ENCODE measurements at places on chromosomes 12 and 14.

GRCh38 chr12:129459886-129460285 lies 443.9 kb downstream of the TMEM132D start:
- DNase-seq: no peak

GRCh38 chr12:112362310-112362709 lies 19.9 kb downstream of the HECTD4 start:
- DNase-seq: no peak

DNA sequence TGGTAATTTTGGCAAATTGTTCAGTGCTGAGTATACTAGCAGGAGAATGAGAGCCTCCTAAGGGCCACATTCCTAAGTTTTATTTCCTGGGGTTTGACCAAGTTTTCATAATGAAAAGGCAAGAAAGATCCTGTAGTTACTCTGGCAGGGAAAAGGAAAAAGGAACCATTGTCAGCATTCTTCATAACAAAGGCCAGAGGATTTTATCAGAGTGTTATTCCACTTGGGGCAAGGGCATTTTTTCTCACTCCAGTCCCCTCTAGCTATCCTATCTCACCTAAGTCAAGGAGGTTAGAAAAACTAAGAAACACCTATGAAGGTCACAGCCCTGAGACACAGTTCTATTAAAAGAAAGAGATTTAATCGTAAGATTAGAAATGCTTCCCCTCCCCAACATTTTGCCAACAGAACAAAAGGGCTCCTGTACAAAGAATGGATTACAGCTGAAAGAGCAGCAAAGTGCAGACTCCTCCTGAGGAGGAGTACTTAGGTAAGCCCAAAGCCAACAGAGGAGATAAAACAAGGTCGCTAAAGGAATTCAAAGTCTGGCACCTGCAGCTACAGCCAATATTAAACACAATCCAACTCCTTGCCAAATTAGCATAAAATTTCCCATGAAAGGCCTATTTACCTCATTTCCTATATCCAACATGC lies 162.4 kb downstream of the GALC start:
- no peak for DNase-seq

- DNase-seq: peak; percentile 85
These were observed 21.3 kb upstream of the OASL start for GRCh38 chr12:121060149-121061001.

DNA sequence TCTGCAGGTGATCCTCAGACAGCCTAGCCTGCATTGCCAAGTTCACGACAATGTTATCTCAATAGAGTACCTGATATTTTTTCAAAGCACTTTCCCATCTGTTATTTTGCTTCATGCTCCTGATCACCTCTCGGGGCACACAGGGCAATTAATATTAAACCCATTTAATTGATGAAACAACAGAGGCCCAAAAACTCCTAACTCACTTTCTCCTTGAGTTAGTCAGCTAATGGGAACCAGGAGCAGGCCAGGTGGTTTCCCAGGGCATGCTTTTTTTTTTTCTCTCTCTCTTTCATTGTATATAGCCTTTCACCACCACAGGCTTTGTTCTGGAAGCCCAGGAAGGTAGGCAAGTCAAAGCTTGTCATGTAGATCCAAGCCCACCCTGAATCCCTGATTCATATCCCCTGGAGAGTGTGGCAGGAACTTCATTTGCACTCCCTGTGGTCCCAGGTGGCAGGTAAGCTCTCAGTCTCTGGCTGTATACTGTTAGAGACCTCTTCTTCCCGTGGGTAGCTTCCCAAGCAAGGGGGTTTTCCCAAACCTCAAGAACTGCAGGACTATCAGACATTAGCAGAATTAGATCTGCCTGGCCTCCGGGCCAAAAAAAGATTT lies 41.6 kb upstream of the MAP1LC3B2 start:
- no peak for DNase-seq

- no peak for DNase-seq
These were observed 13.5 kb downstream of the ATP2B1 start for GRCh38 chr12:89695100-89695499.

- DNase-seq: no peak
These were observed 43.9 kb downstream of the TMTC3 start for GRCh38 chr12:88185988-88186387.

- DNase-seq: no peak
These were observed 45.7 kb downstream of the CORO1C start for GRCh38 chr12:108685469-108686260.

GRCh38 chr14:52769887-52770286 lies 21.5 kb downstream of the GNPNAT1 start:
- no peak for DNase-seq

DNA sequence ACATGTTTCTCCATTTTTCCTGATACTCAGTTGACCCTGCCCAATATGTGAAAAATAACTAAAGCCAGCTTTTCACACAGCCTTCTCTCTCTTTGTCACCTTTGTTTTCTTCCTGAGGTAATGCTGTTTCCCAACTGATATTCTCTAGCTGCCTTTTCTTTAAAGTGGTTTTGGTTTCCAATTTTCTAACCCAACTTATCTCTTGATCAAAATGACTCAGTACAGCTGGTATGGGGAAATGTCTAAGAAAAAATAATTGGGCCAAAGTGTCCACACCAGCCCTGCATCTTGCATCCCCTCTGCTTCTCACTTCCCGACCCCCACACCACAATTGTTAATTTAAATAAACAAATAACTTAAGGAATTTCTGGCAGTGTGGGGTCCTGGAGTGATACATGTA lies 193.8 kb downstream of the SYT1 start:
- DNase-seq: no peak

- no peak for DNase-seq
These were observed 13.1 kb downstream of the KRT85 start for GRCh38 chr12:52354200-52354599.

DNA sequence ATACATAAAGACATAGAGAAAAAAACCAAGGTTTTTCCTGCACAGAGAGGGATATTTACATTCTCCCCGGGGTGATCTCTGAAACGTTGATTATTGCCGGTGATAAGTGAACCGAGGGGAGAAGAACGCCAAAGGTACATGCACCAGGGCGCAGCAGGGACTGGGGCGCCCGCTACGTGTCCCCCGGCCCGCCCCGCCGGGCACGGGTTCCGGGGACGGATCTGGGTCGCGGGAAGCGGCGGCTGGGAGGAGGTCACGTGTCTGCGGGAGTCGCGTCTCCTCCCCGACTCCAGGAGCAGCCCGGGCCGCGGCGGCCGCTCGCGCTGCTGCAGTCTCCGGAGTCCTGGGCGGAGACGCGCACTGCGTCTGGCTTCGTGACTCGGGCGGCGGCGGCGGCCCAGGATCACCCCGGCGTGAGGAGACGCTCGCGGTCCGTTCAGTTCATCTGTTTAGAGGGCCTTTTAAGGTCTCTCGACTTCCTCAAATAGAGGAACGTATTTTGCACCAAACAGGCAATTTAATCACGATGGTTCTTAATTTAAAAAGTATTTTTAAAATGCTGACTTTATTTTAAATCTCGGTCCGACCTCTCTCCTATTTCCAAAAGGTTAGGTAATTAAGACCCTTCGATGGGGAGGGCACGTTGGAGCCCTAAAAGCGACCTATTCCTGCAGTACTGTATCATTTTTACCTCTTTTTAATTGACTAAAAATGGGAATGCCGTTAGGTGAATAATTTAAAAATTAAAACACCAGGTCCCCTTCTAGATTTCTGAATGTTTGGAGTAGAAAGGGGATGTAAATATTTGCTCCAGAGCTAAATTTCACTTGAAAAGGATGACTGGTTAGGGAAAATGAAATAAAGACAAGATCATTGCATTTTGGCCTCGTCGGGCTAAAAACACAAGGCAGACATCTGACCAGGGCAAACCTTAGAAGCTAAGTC lies 1.8 kb upstream of the BHLHE41 start:
- DNase-seq: no peak

- DNase-seq: no peak
These were observed 43.0 kb downstream of the MAP1LC3B2 start for GRCh38 chr12:116601933-116602810.

DNA sequence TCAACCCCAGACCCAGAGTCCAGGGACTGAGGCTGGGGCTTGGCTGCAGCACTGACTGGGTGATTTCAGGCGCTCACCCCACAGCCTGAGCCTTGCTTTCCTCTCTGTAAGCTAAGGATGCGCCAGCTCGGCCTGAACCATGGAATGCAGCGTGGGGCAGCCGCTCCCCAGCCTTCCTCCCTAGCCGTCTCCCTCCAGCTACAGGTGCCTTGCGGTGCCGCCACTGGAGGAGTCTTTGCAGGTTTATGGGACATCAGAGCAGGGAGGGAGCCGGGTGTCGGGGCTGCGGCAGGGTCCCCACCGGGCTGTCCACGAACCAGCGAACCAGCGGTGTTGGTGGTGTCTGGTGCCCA lies 19.4 kb downstream of the PPP2R5C start:
- DNase-seq: no peak

DNA sequence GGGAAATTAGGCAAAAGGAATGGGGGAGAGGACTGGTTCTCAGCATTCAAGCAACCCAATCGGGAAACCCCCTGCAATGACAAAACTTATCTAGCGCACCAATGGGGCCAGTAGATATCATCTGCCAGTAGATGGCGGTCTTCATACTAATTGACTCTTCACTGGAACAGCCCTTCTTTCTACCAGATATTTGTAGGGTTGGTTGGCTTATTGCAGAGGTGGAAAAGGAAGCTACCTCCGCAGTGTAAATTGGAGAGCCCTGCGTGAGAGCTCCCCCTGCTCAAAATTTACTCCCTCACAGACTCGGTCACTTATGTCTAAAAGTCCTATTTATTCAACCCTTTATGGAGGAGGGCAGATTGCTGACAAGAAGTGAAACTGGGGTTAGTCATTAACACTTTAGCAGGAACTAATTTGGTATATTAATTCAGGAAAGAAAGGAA lies 166.1 kb upstream of the CCND2 start:
- DNase-seq: peak; percentile 90

- peak; percentile 49 for DNase-seq
These were observed at the start of gene TMEM63C for GRCh38 chr14:77181603-77182437. Gene TMEM63C, plus strand, starts transcription at chr14:77181798. Its CDS starts 37,016 bp downstream, at chr14:77218814.
